ENCODE measurements at places on chromosomes 16 and 17.

DNA sequence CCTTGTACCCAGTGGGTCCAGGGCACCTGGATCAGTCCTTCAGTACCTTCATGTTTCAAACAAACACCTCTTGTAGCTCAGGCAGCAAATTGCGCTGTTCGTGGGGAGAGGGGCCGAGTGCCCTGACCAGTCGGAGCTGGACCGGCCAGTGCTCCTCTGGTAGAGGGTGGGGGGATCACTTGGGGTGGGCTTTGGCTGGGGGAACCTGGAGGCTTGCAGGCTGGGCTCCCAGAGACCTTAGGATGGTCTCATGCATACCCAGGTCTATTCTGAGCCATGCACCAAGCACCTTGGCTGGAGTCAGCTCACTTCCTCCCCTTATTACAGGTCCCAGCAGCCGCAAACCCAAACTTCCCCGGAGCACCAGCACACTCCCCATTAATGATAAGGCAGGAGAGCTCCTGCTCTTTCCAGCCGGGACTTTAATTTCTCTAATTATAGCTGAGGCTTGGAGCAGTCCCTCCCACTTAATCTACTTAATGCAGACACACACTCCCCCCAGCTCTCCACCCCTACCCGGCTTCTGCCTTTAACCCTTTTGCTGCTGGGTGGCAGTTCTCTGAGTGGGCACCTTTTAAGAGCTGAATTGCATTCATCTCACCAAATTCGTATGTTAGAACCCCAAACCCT lies 26.3 kb upstream of the MGAT5B start:
- DNase-seq = no peak

DNA sequence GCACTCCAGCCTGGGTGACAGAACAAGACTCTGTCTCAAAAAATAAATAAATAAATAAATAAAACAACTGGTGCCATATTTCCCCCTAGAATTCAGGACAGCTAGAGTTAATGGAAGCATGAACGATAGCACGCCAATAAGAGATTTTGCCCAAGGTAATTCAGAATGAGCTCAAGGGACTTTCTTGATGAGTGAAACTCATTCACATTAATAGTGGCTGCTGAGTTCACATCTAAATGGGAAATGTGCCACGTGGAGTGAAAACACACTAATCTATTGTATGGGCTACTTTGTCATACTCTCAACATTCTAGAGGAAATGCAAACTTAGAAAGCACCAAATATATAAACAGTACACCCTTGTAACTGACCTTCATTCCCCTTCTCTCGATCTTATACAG lies 47.4 kb upstream of the PSMD7 start:
- no peak for DNase-seq

DNA sequence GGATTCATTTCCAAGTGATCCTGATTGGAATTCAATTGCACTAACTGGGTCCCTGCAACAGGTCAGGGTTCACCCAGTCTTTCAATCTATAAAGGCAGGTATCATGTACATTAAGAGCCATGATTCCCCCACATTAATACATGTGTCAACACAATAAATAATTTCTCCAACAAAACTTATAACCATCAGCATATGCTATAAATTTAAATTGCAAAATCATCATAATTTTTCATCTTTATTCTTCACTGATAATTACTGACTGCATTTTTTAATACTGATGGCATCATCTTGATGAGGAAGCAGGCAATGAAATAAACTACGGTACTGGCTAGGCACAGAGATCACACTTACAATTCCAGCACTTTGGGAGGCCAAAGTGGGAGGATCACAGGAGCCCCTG lies 59.4 kb downstream of the ZFHX3 start:
- no peak for DNase-seq

DNA sequence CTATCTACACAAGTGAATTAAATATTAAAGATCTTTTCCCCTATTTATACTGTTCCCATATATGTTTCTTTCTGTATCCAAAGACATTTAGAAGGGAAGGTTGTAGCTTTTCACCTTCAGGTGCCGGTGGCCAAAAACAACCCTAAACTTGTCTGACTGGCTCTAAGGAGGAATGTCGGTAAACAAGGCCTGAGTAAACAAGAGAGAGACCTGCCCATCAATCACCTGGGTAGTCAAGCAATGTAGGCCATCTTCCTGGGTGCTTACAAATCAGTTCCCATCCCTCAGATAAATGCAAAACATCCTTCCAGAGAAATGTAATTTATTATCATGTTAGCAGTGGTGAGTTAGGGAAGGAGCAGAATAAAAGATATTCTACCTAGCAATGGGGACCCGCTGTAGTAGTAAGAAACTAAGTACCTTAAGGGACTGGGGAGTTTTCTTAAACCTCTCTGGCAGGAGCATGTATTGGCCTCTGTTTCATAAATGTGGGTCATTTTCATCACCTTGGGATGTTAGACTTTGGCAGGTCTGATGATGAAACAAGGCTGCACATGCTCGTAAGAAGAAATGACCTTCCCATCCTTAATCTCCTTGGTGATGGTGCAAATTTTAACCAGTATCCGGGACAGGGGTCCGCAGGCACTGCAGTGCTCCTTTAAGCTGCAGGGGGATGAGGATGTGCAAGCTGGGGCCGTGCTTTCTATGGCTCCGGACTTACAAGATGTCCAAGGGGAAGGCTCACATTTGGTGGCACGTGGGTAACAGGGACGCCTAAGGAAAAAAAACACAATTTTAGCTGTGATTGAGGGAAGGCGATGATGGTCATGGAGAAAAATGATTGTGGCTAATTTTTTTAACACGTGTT lies 8.4 kb downstream of the KRT39 start:
- no peak for DNase-seq

DNA sequence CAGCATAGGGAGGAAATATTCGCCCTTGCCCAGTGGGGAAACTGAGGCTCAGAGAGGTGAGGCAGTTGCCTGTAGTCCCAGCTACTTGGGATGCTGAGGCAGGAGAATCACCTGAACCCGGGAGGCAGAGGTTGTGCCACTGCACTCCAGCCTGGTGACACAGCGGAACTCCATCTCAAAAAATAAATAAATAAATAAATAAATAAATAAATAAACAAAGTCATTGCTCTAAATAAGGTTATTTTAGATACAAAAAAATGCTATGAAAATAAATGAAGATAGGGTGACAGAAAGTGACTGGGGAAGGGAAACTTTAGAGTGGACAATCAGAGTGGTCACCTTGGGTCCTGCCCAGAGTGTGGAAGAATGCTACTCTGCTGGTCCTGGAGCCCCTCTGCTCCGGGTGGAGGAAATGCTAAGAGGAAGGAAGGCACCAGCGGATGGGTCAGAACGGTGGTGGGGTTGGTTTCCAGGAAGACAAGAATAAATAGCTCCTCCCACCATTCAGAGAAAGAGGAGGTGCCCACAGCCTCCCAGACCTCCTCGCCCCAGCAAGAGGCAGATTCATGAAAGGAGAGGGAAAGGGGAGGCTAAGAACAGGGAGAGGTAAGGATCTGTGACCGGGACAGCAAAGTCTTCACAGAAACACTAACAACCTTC lies 17.6 kb downstream of the TRPV3 start:
- no peak for DNase-seq

- DNase-seq = no peak
Observed at GRCh38 chr16:6195966-6196365, 1098.4 kb upstream of the EEF2KMT start.

- DNase-seq = no peak
Observed at GRCh38 chr17:603406-604114, 111.1 kb downstream of the VPS53 start.

DNA sequence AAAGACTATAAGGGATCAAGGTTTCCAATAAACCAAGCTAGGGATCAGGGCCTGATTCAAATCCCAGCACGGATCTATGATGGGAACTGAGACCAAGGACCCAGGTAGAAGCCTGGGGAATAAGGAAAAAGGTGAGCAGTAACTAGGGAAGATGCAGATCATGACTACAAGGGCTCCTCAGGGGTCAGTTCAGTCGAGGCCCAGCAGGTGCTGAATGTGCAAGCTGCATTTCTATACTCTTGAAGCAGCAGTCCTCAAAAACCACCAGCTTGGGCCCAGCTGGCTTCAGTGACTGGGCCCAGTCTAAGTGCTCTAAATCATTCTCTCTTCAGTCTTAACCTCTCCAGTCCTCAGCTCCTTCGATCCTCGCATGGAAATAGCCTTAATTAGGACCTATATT lies 228.8 kb upstream of the AXIN2 start:
- DNase-seq = no peak

GRCh38 chr16:30621765-30622164 lies 11.6 kb upstream of the ZNF689 start:
- no peak for DNase-seq

- DNase-seq = no peak
Observed at GRCh38 chr17:6231886-6232731, 161.9 kb downstream of the WSCD1 start.

DNA sequence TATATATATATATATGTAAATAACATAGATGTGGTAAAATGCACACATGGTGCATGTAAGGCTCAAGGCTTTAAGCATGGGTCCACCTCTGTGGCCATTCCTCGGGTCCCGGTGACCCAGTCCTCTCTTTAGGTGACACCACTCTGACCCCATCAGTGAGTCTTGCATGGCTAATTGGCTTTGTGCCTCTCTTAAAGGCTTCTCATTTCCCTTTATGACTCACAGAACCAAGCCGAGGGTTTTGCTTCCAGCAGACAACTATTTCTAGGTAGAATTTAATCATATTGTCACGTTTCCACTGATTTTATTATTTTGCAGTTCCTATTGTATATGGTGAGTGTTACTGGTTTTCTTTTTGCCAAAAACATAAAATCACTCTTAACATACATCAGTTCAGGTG lies 59.7 kb downstream of the PLCG2 start:
- no peak for DNase-seq

DNA sequence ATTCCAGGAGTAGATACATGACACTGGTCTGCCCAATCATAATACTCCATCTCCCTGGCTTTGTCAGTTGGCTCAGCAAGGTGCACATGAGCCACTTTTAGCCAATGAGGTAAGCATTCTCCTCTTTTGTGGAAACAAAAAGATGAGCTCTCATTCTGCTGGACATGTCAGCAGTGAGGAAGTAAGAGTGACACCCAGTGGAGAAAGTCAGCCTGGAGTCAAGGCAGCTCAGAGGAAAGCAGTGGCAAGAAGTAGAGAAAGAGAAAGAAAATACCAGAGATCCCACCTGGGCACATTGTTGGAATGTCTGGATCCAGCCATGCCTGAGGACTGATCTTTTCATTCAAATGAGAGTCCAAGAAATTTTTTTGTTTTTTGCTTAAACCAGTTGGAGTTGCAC lies 496.9 kb upstream of the C16orf82 start:
- no peak for DNase-seq

DNA sequence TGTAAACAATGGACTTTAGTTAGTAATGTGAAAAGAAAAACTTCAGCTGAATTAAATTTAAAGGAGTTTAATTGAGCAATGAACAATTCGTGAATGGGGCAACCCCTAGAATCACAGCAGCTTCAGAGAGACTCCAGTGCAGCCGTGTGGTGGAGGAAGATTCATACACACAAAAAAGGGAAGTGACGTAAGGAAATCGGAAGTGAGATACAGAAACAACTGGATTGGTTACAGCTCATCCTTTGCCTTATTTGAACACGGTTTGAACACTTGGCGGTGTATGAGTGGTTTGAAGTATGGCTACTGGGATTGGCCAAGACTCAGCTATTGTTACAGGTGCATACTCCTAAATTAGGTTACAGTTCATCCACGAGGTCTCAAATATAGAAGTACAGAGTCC lies 460.4 kb upstream of the ASIC2 start:
- no peak for DNase-seq

- DNase-seq = no peak
Observed at GRCh38 chr17:44487170-44487569, 16.0 kb downstream of the GPATCH8 start.

DNA sequence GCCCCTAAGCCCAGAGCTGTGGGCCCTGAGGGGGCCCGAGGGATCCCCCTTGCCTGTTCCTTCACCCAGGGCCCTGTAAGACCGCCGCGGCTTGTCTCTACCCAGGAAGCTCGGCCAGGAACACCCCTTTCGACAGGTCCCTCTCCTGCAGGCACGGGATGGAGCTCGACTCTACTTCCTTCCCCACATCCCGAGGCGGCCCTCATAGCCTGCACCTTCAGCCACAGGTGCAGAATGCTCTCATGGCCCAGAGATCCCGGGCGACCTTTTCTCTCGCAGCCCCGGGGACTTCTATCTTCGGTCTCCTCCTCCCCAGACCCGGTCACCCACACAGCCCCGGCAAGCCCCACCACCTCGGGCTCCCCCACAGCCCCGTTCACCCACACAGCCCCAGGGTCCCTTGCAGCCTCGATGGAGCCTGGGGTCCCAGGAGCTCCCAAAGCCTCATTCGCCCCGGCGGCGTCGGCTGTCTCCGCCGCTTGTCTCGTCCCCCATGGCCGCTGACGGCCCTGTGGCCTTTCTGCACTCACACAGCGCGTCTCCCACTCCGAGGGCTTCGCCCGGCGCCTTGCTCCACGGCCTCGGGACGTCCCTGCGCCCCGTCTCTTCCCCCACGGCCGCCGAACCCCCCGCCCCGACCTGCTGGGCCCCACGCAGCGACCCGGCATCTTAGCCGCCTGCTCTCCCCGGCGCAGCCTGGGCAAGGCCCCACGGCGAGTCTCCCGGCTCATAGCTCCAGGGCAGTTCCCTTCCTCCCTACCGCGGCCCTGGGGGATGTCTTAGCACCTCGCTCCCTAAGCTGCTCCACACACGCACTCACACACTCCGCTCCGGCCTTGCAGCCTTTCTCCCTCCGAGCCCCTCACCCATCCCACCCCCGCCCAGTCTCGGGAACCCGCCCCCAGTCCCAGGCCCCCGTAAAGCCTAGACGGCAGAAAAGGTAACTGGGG lies 650 bp downstream of the KIAA0753 start:
- DNase-seq = no peak

DNA sequence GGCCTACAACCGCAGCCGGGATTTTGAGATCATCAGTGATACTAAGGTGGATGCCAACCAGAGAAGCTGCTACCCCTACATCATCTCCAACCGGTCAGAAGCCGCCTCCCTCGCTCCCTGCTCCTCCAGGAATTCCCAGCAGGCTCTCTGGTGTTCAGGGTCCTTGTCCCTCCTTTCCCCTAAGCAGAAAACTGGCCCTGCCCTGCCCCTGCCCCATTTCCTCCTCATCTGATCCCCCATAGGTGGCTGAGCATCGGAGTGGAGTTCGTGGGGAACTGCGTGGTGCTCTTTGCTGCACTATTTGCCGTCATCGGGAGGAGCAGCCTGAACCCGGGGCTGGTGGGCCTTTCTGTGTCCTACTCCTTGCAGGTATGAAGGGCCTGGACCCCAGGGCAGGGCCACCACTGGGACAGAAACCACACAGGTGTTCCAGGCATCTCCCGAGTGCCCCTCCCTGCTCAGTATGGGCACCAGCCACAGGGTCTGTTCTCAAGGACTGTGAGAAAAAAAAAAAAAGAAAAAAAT lies 29.8 kb downstream of the ANKRD40 start:
- DNase-seq = no peak

- no peak for DNase-seq
Observed at GRCh38 chr16:491220-491919, 36.1 kb upstream of the CAPN15 start.

DNA sequence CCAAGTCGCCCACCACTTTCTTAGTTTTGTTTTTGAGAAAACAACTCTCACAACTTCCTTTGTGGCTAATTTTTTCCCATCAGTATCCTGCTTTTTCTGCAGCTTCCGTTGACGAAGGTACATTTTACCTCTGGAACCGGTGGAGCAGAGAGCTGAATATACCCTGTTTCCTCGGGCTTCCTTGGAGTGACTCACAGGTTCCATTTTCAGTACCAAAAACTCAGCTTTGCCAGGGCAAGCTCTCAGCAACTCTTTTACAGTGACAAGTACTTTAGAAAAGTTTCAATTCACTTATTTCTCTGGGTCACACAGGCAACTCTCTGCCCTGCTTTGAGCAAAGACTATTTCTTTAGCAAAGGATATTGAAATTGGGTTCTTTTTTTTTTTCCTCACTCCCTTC lies 318.9 kb downstream of the SNX29 start:
- no peak for DNase-seq

GRCh38 chr16:72666267-72666666 lies 381.7 kb downstream of the ZFHX3 start:
- no peak for DNase-seq

All from effector memory CD8-positive, alpha-beta T cell (primary cell).